ENCODE measurements at places on chromosomes 11 and 22. TPM values are rescaled to one million over a fixed set of nuclear protein-coding genes. Genes with fewer than 3 reads are reported as not detected.

DNA sequence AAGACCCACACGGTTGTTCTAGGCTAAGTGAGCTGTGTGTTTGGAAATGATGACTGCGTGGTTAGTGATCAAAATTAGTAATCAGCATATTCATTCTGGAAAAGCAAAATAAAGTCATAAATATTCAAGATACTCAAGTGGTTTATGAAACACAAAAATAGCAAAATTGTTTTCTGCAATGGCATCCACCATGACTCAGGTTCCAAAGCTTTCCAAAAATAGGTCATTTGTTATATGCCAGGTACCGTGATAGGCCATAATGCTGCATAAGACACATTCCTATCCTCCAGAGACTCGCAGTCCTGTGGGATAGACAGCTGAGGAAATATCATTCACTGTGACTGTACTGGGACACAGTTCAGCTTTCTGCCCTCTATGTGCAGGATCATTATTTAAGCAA lies 2.4 kb upstream of the ATL3 start:
- H3K4me3 ChIP-seq, result no peak overlapping the region
- H3K27me3 ChIP-seq, result peaks cover 4% of the 10 kb centered on the region
- DNase-seq, result no peak

DNA sequence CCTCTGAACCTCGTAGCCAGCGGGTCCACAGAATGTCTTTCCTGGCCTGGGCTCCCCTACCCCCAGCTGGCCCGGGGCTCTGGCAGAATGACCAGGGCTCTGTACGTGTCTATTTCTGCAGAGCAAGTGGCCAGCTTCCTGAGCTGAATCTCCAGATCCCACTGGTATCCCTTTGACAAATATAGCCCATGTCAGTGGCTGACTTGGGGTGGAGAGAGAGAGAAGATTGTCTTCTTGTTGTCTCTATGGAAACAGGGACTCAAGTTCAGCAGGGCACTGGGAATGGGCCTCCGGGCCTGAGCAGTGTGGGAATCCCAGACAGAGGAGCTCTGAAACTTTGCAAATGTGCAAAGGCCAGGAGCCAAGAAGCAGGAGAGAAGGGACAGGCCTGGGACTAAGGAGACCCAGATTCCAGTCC lies 33.9 kb downstream of the ANO1 start:
- H3K4me3 ChIP-seq, result peak overlapping the region; percentile 43
- DNase-seq, result peak; percentile 17
- H3K36me3 ChIP-seq, result no peaks in the 10 kb centered on the region
- peaks cover 3% of the 10 kb centered on the region for H3K27me3 ChIP-seq
- peak overlapping the region; percentile 92 for H3K27ac ChIP-seq

- peak overlapping the region; percentile 23 for H3K4me3 ChIP-seq
- peaks cover 27% of the 10 kb centered on the region for H3K4me1 ChIP-seq
- no peak for DNase-seq
- no peaks in the 10 kb centered on the region for H3K27me3 ChIP-seq
- H3K36me3 ChIP-seq, result no peaks in the 10 kb centered on the region
These were observed 15.7 kb upstream of the OPCML start for GRCh38 chr11:133547808-133548494.

DNA sequence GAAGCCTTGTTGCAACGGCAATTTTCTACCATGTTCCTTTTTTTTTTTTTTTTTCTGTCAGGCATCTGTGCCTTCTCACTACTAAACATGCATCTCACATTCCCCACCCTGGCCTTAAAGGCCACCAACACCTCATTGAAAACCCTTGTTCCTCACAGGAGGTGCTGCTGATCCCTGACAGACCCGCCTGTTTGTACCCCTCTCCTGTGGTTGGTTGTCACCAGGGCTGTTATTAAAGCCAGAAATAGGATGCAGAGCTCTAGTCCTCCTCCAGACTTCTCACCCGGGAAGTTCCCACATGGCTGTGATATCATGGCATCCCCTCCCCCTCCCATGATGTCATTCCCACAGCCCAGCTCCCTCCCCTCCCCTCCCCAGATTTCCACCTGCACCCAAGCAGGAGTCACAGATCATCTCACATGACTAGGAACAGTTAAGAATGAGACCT lies 302.8 kb upstream of the NCAM1 start:
- no peak overlapping the region for H3K27ac ChIP-seq
- no peak overlapping the region for H3K4me3 ChIP-seq
- peaks cover 9% of the 10 kb centered on the region for H3K4me1 ChIP-seq
- H3K27me3 ChIP-seq, result no peaks in the 10 kb centered on the region
- no peaks in the 10 kb centered on the region for H3K36me3 ChIP-seq

DNA sequence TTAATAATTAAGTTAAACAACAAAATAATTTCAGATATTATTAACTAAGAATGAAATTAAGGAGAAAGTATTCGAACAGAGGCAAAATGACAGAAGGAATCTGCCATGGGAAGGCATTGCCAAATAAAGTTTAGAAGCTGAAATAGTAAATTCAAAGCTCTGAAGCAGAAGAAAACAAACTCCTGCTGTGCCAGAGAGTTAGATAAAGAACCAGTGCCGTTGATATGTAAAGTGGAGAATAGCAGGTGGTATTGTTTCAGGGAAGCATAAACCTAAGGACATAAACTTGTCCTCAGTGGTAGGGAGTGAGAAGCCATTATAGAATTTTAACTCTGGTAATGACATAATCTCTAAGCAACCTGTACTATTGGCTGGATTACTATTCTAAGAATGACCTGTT lies 2.7 kb upstream of the HBG2 start:
- no peak overlapping the region for H3K4me3 ChIP-seq
- peaks cover 4% of the 10 kb centered on the region for H3K4me1 ChIP-seq
- no peaks in the 10 kb centered on the region for H3K27me3 ChIP-seq
- DNase-seq, result no peak
- no peak overlapping the region for H3K27ac ChIP-seq
- H3K36me3 ChIP-seq, result no peaks in the 10 kb centered on the region

GRCh38 chr22:46528121-46528610 lies 9.3 kb downstream of the CELSR1 start:
- H3K27me3 ChIP-seq, result peaks cover 51% of the 10 kb centered on the region
- peaks cover 6% of the 10 kb centered on the region for H3K36me3 ChIP-seq
- H3K27ac ChIP-seq, result peak overlapping the region; percentile 13
- peaks cover 24% of the 10 kb centered on the region for H3K4me1 ChIP-seq
- H3K4me3 ChIP-seq, result no peak overlapping the region
- no peak for DNase-seq

GRCh38 chr11:111627591-111627990 lies 25.3 kb downstream of the SIK2 start:
- no peak overlapping the region for H3K27ac ChIP-seq
- H3K36me3 ChIP-seq, result peaks cover 32% of the 10 kb centered on the region
- no peak overlapping the region for H3K4me3 ChIP-seq
- H3K4me1 ChIP-seq, result no peaks in the 10 kb centered on the region
- no peak for DNase-seq

- peaks cover 4% of the 10 kb centered on the region for H3K36me3 ChIP-seq
- no peak for DNase-seq
- no peak overlapping the region for H3K4me3 ChIP-seq
- no peaks in the 10 kb centered on the region for H3K27me3 ChIP-seq
- no peaks in the 10 kb centered on the region for H3K4me1 ChIP-seq
These were observed 67.4 kb downstream of the BRD1 start for GRCh38 chr22:49760280-49760629.

- no peaks in the 10 kb centered on the region for H3K36me3 ChIP-seq
- DNase-seq, result peak; percentile 37
- peak overlapping the region; percentile 64 for H3K4me3 ChIP-seq
- H3K27me3 ChIP-seq, result peaks cover 14% of the 10 kb centered on the region
- H3K27ac ChIP-seq, result peak overlapping the region; percentile 75
- H3K4me1 ChIP-seq, result peaks cover 42% of the 10 kb centered on the region
These were observed 5.2 kb downstream of the USP2 start for GRCh38 chr11:119376197-119376847.

GRCh38 chr11:78194490-78194889 lies 5.8 kb downstream of the USP35 start:
- no peaks in the 10 kb centered on the region for H3K27me3 ChIP-seq
- H3K4me1 ChIP-seq, result peaks cover 43% of the 10 kb centered on the region
- no peak overlapping the region for H3K27ac ChIP-seq
- H3K36me3 ChIP-seq, result no peaks in the 10 kb centered on the region
- no peak for DNase-seq

GRCh38 chr11:22076271-22076930 lies 116.5 kb upstream of the ANO5 start:
- DNase-seq, result no peak
- no peak overlapping the region for H3K27ac ChIP-seq
- H3K27me3 ChIP-seq, result peaks cover 12% of the 10 kb centered on the region
- H3K4me3 ChIP-seq, result no peak overlapping the region

GRCh38 chr11:61781585-61781984 lies 10.8 kb downstream of the TMEM258 start:
- H3K4me1 ChIP-seq, result no peaks in the 10 kb centered on the region
- no peak overlapping the region for H3K4me3 ChIP-seq
- H3K36me3 ChIP-seq, result no peaks in the 10 kb centered on the region
- no peak overlapping the region for H3K27ac ChIP-seq
- H3K27me3 ChIP-seq, result no peaks in the 10 kb centered on the region

GRCh38 chr11:2167141-2168045 lies 4.2 kb downstream of the TH start:
- no peak for DNase-seq
- no peak overlapping the region for H3K27ac ChIP-seq
- peaks cover 3% of the 10 kb centered on the region for H3K4me1 ChIP-seq
- no peaks in the 10 kb centered on the region for H3K27me3 ChIP-seq

DNA sequence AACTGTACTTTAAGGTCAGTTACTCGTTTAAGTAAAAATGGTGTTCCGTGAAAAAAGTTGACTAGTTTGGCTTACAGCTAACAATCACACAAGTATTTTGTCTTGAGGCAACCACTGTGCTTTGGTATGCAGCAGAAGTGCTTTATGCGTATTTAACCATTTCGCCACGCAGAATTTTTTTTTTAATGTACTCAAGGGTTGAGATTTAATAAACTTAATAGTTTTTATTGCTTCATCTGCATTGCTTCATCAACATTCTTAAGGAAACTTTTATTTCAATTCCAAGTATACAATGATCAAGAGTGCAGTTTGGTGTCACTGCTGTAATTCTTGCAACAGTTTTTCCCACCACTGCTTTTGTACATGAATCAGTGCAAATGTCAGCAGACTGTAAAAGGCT lies 66.4 kb downstream of the ZNRF3 start:
- no peak overlapping the region for H3K4me3 ChIP-seq
- peaks cover 46% of the 10 kb centered on the region for H3K4me1 ChIP-seq
- peaks cover 22% of the 10 kb centered on the region for H3K36me3 ChIP-seq
- no peaks in the 10 kb centered on the region for H3K27me3 ChIP-seq
- no peak overlapping the region for H3K27ac ChIP-seq

DNA sequence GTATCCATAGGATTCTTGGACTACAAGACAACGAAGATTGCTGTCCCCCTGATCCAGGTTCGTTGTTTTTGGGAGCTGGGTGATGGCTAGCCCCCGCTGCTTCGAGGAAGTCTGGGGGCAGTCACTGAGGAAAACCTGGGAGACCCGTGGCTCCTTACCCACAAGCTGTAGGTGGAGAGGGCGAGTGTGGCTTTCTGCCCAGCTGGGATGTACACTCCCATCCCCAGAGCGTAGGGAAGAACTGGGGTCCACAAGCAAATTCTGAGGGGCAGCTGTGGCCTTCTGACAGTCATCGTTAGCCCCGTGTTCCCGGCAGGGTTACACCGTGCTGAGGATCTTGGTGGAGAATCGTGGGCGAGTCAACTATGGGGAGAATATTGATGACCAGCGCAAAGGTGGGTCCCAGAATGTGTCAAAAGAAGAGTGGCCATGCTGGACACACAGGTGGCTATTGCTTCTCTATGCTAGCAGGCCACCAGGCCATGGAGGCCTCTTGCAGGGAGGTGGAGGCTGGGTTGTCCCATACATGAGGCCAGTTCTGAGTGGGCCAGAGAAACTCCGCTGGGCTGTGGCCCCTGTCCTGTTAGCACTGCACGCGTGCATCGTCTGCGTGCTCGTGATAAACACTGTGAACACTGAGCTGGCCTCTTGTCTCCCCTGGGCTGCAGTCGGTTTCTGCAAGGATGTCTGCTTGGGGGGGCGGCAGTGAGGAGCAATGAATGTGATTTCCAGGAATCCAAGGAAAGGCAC lies 39.8 kb downstream of the GLB1L2 start:
- H3K4me1 ChIP-seq, result no peaks in the 10 kb centered on the region
- no peak overlapping the region for H3K4me3 ChIP-seq

- H3K36me3 ChIP-seq, result peaks cover 2% of the 10 kb centered on the region
- H3K4me1 ChIP-seq, result peaks cover 51% of the 10 kb centered on the region
- peak overlapping the region; percentile 40 for H3K27ac ChIP-seq
- no peak for DNase-seq
- H3K4me3 ChIP-seq, result no peak overlapping the region
These were observed 174.7 kb downstream of the RRAS2 start for GRCh38 chr11:14184028-14184940.

DNA sequence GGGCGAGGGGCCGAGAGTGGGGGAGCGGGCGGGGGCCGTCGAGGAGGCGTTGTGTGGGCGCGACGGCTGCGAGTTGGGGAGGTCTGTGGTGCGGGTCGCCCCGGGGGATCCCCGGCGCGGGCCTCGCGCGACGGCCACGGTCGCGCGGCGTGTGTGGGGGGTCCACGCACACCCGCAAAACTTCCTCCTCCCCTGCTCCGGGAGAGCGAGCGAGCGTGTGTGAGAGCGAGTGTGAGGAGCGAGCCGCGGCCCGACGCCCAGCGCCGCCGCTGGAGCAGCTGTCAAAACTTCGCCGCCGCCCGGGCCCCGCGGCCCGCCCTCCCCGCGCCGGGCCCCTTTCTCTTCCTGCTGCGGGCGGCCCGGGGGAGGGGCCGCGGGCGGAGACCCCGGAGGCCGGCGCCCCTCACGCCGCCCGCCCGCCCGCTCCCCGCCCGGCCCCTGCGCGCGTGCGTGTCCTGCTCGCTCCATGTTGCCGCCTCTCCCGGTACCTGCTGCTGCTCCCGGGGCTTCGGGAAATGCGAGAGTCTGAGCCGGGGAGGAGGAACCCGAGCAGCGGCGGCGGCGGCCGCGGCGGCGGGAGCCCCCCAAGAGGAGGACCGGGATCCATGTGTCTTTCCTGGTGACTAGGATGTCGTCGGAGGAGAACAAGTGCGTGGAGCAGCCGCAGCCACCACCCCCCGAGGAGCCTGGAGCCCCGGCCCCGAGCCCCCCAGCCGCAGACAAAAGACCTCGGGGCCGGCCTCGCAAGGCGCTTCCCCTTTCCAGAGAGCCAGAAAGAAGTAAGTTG lies 9.0 kb upstream of the CCT8L2 start:
- H3K4me1 ChIP-seq, result no peaks in the 10 kb centered on the region
- no peak for DNase-seq
- no peaks in the 10 kb centered on the region for H3K27me3 ChIP-seq
- H3K36me3 ChIP-seq, result peaks cover 7% of the 10 kb centered on the region
- H3K4me3 ChIP-seq, result no peak overlapping the region
- no peak overlapping the region for H3K27ac ChIP-seq

DNA sequence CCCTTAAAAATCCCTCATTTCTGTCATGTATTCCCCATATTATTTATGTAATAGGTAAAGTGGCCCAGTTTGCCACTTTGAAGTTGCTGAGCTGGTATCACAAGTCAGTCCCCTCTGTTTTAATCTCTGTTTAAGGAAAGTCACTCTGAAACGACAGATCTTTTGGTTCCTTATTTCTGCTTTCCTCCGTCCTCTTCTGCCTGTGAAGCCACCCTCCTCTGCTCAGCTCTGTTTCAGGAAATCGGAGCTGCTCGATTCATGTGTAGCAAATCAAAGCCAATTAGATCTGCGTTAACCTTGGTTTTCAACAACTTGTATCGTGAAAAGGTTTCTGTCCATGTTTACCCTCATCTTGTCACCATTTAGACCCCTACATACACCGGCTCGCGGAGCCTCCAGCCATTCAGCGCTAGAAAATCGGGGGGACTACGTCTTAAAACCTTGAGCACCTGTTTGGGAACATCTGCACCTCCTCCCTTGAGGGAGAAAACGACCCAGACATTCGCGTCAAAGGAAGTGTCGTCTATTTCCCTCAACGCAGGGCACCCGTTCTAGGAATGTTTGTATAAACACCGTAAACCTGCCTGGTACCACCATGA lies 576 bp upstream of the SC5D start:
- peak overlapping the region; percentile 87 for H3K27ac ChIP-seq
- peaks cover 10% of the 10 kb centered on the region for H3K36me3 ChIP-seq
- H3K4me3 ChIP-seq, result peak overlapping the region; percentile 92
- peaks cover 45% of the 10 kb centered on the region for H3K4me1 ChIP-seq

Gene ZNF280B
- total RNA-seq, result 8.6 TPM

Gene TMPRSS13
- total RNA-seq, result not detected

Gene KCTD14
- total RNA-seq, result 1.6 TPM

Gene LMNTD2
- total RNA-seq, result 1.8 TPM
